IMR-90 (cell line): ENCODE measurements at places on chromosomes 1 and 21. TPM values are rescaled to one million over a fixed set of nuclear protein-coding genes. Genes with fewer than 3 reads are reported as not detected.
A peak's percentile ranks its signal among the peaks of the same experiment; 100 is the strongest.

- no peak for DNase-seq
These were observed 188.3 kb downstream of the NRIP1 start for GRCh38 chr21:14876524-14876840.

DNA sequence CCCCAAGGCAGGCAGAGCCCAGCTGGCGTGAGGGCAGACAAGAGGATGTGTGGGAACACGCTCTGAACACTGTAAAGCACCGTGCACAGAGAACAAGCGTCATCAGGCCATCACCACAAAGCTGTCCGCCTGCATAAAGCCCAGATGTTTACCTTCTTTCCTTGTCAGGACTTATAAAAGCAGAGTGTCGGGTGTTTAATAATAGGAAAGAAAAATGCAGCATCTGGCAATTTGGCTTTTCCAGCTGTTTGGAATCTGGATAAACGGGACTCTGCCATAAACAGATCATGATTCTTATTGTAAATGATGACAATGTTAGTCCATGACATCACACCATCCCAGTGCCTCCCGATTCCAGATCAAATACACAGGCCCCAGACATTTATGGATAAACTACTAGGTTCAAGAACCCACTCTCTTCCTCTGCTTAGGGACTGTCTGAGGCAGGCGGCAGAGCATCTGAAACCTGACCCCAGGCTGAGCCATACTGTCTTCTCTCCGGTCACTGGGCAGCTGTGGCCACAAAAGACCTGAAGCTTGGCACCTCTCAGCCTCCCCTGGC, 4.2 kb downstream of the GLIS1 start:
- peak; percentile 94 for DNase-seq

DNA sequence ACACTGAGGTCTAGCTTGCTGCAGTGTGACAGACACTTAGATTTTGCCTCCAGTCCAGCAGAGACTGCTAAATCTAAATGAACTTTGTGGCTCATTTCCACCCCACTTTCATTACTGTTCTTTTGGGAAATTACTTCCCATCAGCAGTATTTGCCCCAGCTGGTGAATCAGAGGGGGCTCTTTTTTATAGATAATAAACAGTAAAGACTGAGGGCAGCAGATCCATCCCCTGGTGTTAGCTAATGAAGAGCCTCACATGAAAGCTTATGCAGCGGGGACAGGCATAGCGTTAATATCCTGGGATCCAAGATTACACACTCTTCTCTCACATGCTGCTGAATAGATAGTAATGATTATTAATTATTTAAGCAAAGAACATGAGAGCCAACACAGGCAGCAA, 6.4 kb upstream of the CTNNBIP1 start:
- no peak for DNase-seq

GRCh38 chr1:153697191-153698019, 18.9 kb downstream of the NPR1 start:
- DNase-seq, result no peak

DNA sequence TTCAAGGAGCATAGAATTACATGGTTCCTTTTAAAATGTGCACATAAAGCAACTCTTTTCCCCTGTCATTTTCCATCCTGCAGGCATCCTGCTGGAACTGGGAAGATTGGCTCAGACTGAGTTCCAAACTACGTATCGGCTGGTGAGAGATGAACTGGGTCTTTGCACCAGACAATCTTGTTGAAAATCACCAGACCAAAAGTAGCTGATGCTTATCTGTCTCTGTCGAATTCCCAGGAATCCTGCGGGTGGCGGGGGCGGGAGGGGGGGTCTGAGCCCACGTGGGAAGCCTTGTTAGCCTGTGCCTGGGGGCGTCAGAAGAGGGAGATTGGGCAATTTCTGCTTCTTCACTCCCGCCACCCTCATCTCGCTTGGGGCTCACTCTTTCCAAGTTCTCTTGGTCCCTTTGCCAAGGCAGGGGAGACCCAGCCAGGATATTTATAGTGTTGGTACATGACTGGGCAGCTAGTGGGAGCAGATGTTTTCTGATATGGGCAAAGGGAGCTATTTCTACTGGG, 90.1 kb upstream of the SLC25A33 start:
- DNase-seq, result peak; percentile 47

GRCh38 chr1:21472861-21473260, 32.9 kb downstream of the NBPF3 start:
- DNase-seq, result no peak

DNA sequence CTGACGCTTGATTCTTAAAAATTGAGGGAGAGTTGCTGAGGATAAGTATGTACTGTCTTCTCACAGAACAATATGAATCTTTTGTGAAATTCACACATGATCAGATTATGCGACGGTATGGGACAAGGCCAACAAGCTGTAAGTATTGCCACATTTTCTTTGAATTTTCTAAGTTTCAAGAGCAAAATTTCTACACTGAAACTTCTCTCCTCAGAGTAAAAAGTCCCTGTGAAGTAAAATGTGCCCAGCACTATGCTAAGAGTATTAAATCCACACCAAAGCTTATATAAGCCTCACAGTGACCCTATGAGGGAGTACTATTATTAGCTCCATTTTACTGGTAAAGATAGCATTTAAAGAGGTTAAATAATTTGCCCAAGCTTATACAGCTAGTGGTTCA, 12.2 kb downstream of the AKIRIN1 start:
- no peak for DNase-seq

DNA sequence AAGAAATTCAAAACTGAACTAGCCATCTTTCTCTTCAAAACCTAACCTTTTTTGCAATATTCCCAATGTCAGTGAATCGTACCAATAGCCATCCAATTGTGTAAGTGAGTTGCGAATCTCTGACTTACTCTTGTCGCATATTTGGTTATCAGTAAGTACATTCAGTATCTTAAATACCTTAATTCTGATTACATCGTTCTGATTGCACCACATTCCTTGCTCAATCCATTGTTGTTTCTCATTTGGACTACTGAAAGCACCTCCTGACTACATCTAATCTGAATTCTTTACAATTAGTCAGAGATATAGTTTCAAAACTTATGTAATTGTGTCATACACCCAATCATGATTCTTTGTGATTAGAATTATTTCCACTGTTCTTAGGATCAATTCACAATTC, 16.8 kb upstream of the BRINP3 start:
- no peak for DNase-seq

GRCh38 chr1:218336328-218336727, 8.8 kb upstream of the TGFB2 start:
- DNase-seq, result peak; percentile 48

- no peak for DNase-seq
These were observed 511 bp upstream of the RABGAP1L start for GRCh38 chr1:174158767-174159251.

- no peak for DNase-seq
These were observed 18.4 kb downstream of the MATN1 start for GRCh38 chr1:30704765-30705509.

DNA sequence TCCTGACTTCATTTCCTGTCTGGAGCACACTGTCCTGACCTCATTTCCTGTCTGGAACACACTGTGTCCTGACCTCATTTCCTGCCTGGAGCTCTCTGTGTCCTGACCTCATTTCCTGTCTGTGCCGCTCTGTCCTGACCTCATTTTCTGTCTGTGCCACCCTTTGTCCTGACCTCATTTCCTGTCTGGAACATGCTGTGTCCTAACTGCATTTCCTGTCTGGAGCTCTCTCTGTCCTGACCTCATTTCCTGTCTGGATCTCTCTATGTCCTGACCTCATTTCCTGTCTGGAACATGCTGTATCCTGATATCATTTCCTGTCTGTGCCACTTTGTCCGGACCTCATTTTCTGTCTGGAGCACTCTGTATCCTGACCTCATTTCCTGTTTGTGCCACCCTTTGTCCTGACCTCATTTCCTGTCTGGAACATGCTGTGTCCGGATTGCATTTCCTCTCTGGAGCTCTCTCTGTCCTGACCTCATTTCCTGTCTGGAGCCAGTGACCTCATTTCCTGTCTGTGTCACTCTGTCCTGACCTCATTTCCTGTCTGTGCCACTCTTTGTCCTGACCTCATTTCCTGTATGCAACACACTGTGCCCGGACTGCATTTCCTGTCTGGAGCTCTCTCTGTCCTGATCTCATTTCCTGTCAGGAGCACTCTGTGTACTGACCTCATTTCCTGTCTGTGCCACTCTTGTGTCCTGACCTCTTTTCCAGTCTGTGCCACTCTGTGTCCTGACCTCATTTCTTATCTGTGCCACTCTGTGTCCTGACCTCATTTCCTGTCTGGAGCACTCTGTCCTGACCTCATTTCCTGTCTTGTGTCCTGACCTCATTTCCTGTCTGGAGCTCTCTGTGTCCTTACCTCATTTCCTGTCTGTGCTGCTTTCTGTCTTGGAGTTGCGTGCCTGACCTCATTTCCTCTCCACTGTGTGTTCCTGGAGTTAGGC, 27.6 kb downstream of the SKI start:
- DNase-seq, result peak; percentile 73

DNA sequence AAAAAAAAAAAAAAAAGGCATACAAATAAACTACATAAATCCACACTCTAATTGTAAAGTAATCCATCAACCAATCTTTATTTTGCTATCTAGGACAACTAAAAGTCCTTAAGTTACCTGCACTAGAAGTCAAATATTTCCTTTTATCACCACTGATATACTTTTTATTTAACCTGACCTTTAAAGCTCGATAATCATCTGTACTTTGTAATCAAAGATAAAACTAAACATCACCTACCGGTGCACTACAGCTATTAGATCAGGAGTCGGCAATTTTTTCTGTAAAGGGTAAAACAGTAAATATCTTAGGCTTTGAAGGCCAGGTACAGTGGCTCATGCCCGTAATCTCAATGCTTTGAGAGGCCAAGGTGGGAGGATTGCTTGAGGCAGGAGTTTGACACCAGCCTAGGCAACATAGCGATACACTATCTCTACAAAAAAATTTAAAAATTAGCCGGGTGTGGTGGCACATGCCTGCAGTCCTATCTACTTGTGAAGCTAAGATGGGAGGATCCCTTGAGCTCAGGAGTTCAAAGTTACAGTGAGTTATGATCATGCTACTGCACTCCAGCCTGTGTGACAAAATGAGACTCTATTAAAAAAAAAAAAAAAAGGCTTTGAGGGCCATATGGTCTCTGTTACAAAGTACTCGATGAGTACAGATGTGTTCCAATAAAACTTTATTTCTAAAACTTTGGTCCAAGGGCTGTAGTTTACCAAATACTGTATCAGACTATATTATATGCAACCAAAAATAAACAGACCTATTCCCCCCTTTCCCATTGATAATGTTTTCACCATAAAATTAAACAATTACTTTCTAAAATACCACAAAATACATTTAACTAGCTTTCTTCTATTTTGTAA, 47.1 kb downstream of the TESK2 start:
- DNase-seq, result no peak

DNA sequence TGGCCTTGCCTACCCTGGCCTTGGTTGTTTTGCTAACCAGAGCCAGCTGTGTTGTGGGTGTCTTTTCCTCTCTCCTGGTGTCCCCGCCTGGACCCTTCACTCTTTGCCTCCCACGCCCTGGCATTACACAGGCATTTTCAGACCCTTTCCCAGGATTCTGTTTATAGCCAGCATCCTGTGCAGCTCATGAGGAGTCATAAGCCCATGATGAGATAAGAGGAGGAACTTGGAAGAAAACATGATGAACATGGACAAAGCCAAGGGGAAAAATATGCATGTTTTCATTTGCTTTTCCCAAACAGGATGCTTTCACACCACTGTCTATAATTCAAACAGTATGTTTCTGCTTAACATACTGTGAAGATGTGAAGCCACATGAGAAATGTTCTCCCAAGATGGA, 18.7 kb upstream of the WARS2 start:
- DNase-seq, result peak; percentile 81

DNA sequence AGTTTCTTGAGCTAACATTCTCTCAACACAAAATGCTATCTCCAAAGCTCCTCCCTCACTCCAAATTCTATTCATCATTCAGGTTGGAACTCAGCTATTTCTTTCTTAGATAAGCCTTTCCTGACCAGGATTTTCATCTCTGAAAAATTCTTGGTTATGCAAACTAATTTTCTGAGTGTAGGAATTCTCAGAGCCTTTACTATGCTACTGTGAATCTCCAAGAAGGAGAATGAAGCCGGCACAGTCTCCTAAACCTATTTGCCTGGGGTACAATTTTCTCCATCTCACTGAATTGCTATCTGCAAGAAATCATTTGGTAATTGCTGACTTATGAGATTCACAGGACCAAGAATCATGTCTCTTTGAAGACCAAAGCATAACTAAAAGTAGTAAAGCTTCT, 325.9 kb upstream of the ESRRG start:
- no peak for DNase-seq

DNA sequence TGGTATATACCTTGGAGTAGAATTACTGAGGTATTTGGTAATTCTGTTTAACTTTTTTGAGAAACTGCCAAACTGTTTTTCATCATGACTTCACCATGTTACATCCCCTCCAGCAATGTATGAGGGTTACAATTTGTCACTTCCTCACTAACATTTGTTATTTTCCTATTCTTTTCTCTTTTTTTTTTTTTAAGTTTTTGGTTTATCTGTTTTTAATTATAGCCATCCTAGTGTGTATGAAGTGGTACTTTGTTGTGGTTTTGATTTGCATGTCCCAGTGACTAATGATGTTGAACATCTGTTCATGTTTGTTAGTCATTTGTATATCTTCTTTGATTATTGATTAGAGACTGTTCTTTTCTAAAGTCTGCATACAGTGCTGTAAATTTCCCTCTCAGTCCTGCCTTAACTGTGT, 147.3 kb downstream of the HS2ST1 start:
- peak; percentile 71 for DNase-seq

DNA sequence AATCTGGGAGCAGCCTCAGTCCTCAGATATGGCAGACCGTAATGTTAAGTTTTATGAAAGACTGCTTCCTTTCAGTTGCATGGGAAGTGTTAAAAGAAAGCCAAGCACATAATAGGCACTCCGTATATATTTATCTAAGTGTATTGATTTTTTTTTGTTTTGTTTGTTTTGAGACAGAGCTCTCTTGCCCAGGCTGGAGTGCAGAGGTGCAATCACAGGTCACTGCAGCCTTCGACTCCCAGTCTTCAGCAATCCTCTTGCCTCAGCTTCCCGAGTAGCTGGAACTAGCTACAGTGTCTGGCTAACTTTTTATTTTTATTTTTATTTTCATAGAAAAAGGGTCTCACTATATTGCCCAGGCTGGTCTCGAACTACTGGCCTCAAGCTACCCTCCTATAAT, 341.8 kb downstream of the USH2A start:
- no peak for DNase-seq

LIPI gene
- not detected in 2 replicates for total RNA-seq

FALEC gene
- total RNA-seq, result not detected in 2 replicates

RGS16 gene
- total RNA-seq, result 0.18 and 0.28 TPM in 2 replicates

NUF2 gene
- total RNA-seq, result 18.5 and 23.6 TPM in 2 replicates

KLF17 gene
- 0.28 and 0.36 TPM in 2 replicates for total RNA-seq

NBPF10 gene
- total RNA-seq, result 1.1 and 1.4 TPM in 2 replicates

PLD5 gene
- total RNA-seq, result not detected in 2 replicates

APCS gene
- not detected in 2 replicates for total RNA-seq

IFI44L gene
- total RNA-seq, result 0.18 and 0.28 TPM in 2 replicates

ODR4 gene
- total RNA-seq, result 9.7 and 14.2 TPM in 2 replicates

RASSF5 gene
- 0.18 and 0.56 TPM in 2 replicates for total RNA-seq

OR2L2 gene
- total RNA-seq, result not detected in 2 replicates

ADAMTS4 gene
- total RNA-seq, result 0.28 and 0.72 TPM in 2 replicates

SPATA6 gene
- total RNA-seq, result 2.0 and 2.2 TPM in 2 replicates

OR2M5 gene
- total RNA-seq, result not detected in 2 replicates

TAL1 gene
- not detected in 2 replicates for total RNA-seq

RXRG gene
- not detected in 2 replicates for total RNA-seq

VWA5B1 gene
- not detected in 2 replicates for total RNA-seq
